ENCODE measurements at places on chromosomes 6 and 20. TPM values are rescaled to one million over a fixed set of nuclear protein-coding genes. Genes with fewer than 3 reads are reported as not detected.

ABT1 gene
- 11.4 TPM for total RNA-seq

ZNF318 gene
- 8.0 TPM for total RNA-seq

C6orf132 gene
- 0.66 TPM for total RNA-seq

ADISSP gene
- total RNA-seq, result 17.5 TPM

ADGRF5 gene
- total RNA-seq, result 39.0 TPM

CD24 gene
- 3.3 TPM for total RNA-seq

FRK gene
- 1.6 TPM for total RNA-seq

CALHM6 gene
- total RNA-seq, result 1.5 TPM

ZDHHC14 gene
- 6.0 TPM for total RNA-seq

HDGFL1 gene
- total RNA-seq, result not detected

BPIFA1 gene
- total RNA-seq, result not detected

WFDC12 gene
- total RNA-seq, result not detected

VTA1 gene
- total RNA-seq, result 53.1 TPM

GRIK2 gene
- total RNA-seq, result 0.89 TPM

MATN4 gene
- not detected for total RNA-seq

MRS2 gene
- total RNA-seq, result 15.3 TPM

GNMT gene
- 0.13 TPM for total RNA-seq

REM1 gene
- 0.07 TPM for total RNA-seq

C6orf141 gene
- total RNA-seq, result not detected

GATA5 gene
- total RNA-seq, result 0.13 TPM

TCP11 gene
- 0.07 TPM for total RNA-seq

SYCP2L gene
- not detected for total RNA-seq

TUBB2B gene
- 3.9 TPM for total RNA-seq

POPDC3 gene
- total RNA-seq, result 14.8 TPM

VGLL2 gene
- total RNA-seq, result not detected

LST1 gene
- total RNA-seq, result 0.23 TPM

OARD1 gene
- total RNA-seq, result 7.5 TPM

C4A gene
- 12.3 TPM for total RNA-seq

PROKR2 gene
- total RNA-seq, result not detected

DNMT3B gene
- total RNA-seq, result 2.2 TPM

EDN3 gene
- total RNA-seq, result not detected

PPIL6 gene
- total RNA-seq, result 5.0 TPM

DSP gene
- total RNA-seq, result 11.4 TPM

HLA-DRA gene
- 5.2 TPM for total RNA-seq

FAM209A gene
- total RNA-seq, result not detected

SRMS gene
- not detected for total RNA-seq

PHF1 gene
- 30.0 TPM for total RNA-seq

ZSCAN9 gene
- 8.3 TPM for total RNA-seq

TMC2 gene
- total RNA-seq, result not detected

NOL4L gene
- total RNA-seq, result 5.5 TPM

LY6G6F gene
- not detected for total RNA-seq

HRH3 gene
- total RNA-seq, result not detected

CD93 gene
- 1.6 TPM for total RNA-seq

PDYN gene
- total RNA-seq, result not detected

ACTR5 gene
- 5.5 TPM for total RNA-seq

SMLR1 gene
- not detected for total RNA-seq

VAPB gene
- 25.5 TPM for total RNA-seq

HSPA1A gene
- total RNA-seq, result 133 TPM
